Ascending aorta (tissue), 2 donors: ENCODE measurements at places on chromosomes 13 and 19. TPM values are rescaled to one million over a fixed set of nuclear protein-coding genes. Genes with fewer than 3 reads are reported as not detected.

IZUMO2 gene
- total RNA-seq, result not detected

DCT gene
- total RNA-seq, result not detected

SOX1 gene
- not detected for total RNA-seq

- DNase-seq, result no peak
Observed at GRCh38 chr13:50707628-50708027, 135.9 kb downstream of the DLEU7 start.

DNA sequence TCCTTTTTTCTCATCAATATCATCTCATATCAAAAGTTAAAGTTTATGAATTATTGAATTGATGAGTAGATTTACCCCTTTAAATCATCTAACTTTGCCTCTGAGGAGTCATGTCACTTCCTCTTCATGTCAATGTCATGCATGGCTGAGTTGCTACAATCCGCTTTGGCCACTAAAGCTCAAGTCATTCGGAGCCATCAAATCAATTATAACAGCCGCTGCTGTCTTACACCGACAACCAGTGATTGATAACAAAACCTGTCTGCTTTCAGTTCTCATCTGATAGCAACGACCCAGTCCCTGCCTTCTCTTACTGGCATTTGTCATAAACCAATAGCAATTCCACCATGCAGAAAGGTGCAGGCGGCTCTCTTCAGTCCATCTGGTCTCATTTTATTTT is 429.3 kb downstream of the DIAPH3 start:
- no peak for DNase-seq

- no peak for DNase-seq
Observed at GRCh38 chr13:40187324-40187795, 479.1 kb downstream of the FOXO1 start.

DNA sequence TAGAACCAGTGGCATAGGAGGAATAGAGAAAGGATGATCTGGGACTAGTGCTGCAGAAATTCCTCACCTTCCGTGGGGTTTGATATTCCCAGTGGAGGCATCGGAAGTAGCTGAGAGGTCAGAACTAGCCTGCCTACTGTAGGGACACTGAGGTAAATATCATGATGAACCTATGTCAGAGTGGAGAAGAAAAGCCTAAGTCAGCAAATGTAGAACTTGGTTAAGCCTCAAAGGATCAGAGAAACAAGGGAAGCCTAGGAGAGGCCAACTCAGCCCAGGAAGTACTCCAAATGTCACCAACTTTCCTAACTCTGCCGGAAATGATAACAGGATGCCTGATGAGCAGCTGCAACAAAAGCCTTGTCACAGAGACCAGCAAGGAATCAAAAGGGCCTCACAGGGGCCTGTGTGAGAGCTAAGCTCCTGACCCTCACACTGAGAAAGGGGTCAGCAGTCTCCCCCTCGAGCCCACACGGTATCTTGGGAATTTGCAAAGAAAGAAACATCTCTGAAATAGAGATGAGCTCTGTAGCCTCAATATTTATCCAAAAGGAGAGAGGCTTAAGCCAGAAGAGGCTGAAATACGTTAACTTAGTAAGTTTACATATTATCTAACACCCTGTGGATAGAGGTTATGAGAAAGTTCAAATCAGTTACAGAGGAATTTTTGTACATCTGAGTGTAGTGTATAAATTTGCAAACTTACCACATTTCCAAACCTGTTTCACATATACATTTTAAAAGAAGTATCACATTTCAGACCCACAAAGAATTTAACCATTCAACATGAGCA is 1064.3 kb downstream of the DIAPH3 start:
- DNase-seq, result no peak

DNA sequence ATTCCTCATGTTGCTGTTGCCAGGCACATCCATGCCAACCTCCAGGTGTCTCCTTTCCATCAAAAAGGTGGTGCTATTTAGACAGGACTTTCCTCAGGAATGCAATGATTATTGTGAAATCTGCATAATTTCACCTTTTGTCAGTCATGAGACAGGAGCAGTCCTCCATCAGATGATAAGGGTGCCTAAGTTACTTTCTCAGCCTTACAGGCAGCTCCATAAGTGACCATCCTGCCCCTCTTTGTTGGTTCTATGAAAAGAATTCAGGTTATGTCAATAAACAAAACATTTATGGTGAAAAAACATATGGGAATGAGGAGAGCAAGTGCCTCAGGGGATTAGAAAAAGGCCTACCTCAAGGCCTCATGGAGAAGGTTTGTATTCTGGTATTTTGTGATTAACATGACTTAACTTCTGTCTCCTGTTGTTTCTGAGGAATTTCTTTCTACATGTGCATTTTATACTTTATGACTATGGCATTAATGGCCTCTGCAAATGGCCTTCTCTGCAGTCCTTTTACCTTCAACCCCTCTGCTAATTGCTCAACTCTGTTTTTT is 110.3 kb upstream of the DIAPH3 start:
- no peak for DNase-seq

GRCh38 chr13:112748947-112749735 is 59.3 kb downstream of the ATP11A start:
- DNase-seq, result no peak

- DNase-seq, result no peak
Observed at GRCh38 chr19:54189145-54189734, at the start of gene MBOAT7. TSS of gene MBOAT7 (minus strand) at chr19:54189580. CDS start at chr19:54188508, 1,072 bp downstream.
